Esophagus squamous epithelium (tissue), 5 donors: ENCODE measurements at places on chromosomes 5 and 9.

- DNase-seq: no peak
Measured at GRCh38 chr5:141785135-141785534, 93.1 kb downstream of the PCDH1 start.

GRCh38 chr5:219460-219863, 1.3 kb downstream of the SDHA start:
- DNase-seq: no peak

DNA sequence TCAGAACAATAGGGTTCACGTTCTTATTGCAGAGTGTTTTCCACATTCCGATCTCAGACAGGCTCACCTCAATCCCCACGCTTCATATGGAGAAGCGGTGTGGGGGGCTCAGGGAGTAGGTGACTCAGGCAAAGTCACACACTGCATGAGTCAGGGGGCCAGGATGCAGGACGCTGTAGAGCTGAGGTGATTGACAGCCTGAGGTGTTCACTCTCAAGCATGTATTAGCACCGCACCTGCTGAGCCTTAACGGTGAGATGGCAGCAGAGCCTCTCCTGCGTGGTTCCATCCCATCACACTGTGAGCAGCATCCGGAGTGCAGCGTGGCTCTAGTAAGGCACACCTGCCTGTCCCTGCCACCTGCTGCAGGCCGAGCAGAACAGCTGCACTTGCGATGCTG, 194.0 kb downstream of the IRX2 start:
- DNase-seq: no peak

DNA sequence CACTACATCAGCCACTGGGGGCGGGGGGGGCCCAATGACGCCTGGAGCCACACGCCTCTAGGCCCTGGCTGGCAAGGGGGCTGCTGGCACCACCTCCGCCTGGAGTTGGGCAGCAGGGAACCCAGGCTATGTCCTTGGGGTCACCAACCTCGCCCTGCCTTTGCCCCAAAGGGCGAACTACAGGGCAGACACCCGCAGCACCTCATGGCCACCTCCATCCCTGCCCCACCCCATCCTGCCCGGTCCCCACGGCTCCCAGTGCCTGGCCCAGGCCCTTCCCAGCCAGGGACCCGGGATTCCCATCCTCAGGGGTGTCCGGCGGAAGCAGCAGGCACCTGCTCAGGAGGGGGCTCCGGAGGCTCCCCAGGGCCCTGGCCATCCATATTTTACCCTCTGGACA, 37.0 kb downstream of the NACC2 start:
- no peak for DNase-seq

- DNase-seq: no peak
Measured at GRCh38 chr5:168409591-168410458, 76.4 kb upstream of the RARS1 start.

DNA sequence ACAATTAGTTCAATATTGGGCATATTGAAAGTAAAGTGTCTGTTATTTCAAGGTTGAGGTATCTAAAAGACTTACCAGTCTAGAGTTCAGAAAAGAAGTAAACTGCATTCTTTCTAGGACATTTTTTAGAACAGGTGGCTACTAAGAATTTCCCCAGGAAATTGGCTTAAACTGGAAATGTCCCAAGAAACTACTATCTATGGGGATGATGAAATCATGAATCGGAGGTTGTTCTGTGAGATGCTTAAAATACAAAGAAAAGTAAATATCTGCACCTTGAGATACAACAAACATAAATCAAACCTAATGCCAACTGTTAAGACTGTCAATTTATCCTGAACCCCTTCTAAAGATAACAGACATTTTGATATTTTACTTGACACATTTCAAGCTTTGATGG, 226.5 kb upstream of the NREP start:
- DNase-seq: no peak

DNA sequence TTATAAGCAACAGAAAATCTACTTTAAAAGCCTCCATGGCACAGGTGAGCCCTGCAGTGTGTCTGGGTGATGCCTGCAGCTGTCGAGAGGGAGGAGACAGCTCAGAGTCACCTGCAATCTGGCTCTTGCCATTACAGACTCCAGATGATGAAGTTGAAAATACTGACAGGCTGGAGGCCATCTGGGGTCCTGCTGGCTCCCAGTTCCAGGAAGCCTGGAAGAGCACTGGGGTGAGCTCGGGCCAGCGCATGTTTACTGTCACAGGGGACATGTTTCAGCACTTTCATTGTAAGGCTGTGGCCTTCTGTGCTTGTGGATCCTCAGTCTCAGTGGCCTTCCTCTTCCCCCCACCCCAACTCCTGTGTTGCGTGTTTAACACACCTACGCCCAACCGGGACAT, 28.4 kb downstream of the CEL start:
- DNase-seq: no peak

DNA sequence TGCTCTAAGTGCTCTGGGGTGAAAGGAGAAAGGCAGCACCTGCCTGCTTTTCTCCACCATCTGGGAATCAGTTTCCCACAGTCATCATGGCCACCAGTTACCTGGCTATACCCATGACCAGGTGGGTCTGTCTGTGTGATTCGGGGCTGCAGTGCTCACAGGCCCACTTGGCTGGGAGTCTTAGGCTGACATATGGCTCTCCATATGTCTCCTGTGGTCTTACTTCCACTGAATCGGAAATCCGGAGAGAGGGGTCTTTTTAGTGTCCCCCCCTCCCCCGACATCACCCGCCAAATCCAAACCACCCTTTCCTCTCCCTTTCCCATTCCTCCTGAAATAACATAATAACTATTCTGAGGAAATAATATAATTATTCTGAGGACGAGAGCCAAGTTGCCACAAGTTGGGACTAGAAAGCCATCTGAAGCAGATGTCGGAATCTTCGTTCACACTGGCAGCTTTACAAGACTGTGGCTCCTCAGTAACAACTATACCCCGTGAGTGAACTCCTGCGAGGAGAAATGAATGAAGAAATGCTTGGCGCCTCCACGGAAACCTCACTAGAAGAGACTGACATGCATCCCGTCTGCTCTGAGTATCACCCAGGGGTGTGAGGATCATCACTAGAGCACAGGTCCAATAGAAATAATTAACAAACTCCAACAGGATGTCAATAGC, 143.4 kb downstream of the MYO10 start:
- DNase-seq: no peak

- no peak for DNase-seq
Measured at GRCh38 chr9:71748280-71748743, 20.0 kb downstream of the CEMIP2 start.

DNA sequence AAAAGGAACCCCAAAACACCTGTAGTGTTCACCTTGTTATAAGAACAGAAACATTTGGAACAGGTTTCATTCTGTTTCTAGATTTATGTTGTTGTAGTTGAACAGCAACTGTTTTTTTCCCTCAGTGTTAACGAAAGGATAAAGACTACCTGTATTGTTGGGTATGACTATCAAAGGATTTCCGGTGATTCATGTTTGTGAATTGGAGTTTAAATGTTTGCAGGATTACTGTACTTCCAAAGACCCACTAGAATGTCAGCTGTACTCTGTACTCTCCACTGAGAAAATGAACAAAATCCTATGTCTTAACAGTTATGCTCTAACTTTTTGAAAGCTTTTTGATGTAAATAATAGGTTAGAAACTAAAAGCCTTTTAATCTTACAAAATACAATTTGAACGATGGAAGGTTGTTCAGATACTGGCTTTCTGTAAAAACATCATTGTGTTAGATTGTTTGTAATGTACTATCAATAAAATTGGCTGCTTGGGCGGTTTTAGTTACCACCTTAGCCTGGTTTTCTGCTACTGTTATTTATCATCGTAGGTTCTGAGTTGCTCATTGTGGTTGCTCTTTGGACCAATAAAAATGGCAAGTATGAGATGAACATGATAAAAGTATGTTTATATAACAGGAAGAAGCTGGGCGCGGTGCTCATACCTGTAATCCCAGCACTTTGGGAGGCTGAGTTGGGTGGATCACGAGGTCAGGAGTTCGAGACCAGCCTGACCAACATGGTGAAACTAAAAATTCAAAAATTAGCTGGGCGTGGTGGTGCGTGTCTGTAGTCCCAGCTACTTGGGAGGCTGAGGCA, 44.1 kb downstream of the DCP2 start:
- DNase-seq: no peak

DNA sequence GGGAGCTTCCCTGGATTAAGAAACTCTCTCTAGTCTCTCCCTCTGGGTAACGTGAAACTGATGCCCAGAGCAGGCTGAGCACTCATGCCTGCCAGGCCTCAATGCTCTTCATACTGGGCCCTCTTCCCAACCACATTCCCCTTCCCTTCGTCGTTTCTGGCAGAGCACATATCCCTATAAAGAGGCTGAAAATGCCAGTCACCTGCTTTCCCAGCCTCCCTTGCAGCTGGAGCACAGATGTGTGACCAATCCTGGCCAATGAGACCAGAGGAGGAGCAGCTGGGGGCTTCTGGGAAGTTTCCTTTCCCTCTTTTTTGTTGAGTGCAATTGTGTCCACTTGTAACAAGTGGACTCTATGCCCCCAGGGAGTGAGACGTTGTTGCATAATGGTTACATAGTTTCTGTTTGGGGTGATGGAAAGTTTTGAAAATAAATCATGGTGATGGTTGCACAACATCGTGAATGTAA, 30.2 kb upstream of the SMIM23 start:
- no peak for DNase-seq

- DNase-seq: no peak
Measured at GRCh38 chr5:83118976-83119375, 41.6 kb downstream of the XRCC4 start.

DNA sequence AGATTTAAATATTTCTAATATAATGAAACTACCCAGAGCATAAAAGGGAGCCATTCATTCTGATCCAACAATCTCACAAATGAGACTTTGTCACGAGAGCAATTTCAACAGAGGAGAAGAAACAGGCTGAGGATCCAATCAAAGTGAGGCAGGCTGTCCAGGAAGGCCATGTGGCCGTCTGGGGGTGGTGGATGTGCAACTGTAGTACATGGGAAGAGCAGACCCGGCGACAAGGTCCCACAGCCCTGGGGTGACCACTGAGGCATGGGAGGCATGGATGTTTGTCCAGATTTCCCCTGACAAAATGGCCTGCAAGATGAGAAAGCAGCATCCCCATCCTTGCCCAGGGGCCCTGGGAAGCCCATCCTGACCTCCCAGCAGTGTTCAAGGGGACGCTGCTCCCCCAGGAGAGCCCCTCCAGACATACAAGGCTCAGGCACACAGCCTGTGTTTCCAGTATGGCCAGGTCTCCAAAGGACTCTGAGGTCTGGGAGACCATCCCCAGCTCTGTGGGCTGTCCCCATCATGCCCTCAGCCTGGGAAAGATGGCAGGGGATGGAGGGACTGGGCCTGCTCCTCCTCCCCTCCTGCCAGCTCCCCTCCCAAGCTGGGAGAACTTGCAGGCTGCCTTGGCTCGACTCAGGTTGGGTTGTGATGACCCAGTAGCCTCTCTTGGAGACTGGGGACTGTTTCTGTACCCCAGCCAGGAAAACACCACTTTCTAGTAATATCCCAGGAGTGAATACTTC, 27.5 kb upstream of the FCN2 start:
- no peak for DNase-seq

- no peak for DNase-seq
Measured at GRCh38 chr5:168613996-168614395, 34.8 kb upstream of the PANK3 start.

DNA sequence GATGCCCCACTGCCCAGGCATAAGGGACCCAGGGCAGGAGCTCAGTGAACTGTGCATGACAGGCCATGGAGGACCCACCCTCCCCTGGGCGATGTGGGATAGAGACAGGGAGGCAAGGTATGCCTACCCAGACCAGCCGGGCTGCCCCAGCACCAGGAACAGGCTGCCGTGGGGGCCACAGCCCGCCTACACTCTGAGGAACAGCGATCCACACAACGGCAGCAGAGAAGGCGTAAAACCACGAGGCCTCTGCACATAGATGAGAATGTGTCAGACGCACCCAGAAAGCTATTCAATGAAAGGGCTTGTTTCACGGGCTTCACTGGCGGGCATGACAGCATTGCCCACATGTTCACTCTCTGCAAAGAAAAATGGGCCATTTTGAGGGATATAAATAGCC, 49.5 kb downstream of the SEMA4D start:
- DNase-seq: no peak

- DNase-seq: no peak
Measured at GRCh38 chr5:180816608-180817534, 14.3 kb upstream of the MGAT1 start.
